ENCODE measurements at places on chromosomes 3 and 15.

DNA sequence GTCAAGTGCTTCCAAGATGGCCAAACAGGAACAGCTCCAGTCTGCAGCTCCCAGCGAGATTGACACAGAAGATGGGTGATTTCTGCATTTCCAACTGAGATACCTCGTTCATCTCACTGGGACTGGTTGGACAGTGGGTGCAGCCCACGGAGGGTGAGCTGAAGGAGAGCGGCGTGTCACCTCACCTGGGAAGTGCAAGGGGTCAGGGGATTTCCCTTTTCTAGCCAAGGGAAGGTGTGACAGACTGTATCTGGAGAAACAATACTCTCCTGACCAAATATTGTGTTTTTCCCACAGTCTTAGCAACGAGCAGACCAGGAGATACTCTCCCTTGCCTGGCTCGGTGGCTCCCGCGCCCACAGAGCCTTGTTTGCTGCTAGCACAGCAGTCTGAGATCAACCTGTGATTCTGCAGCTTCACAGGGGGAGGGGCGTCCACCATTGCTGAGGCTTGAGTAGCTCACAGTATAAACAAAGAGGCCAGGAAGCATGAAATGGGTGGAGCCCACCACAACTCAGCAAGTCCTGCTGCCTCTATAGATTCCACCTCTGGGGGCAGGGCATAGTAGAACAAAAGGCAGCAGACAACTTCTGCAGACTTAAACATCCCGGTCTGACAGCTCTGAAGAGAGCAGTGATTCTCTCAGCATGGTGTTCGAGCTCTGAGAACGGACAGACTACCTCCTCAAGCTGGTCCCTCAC lies 293.5 kb upstream of the SUCLG2 start:
- no peak for DNase-seq

- no peak for DNase-seq
Measured at GRCh38 chr15:38479756-38480155, 25.8 kb downstream of the FAM98B start.

DNA sequence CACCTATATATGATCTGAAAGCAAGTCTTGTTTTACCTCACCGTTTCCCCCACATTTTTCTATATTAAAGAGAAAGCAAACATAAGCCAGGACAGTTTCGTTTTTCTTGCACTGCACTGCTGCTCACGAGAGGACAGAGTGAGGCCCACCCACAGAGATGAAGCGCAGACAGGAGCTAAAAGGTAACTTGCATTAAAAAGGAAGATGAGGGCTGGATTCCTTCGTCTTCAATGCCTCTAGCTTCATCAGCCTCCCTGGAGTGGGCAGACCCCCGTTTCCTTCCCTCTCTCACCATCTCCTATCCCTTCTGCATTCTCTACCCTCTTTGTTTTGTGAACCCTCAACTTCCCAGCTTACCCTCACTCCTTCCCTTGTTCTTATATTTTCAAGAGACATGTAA lies 18.9 kb downstream of the SUMF1 start:
- no peak for DNase-seq

DNA sequence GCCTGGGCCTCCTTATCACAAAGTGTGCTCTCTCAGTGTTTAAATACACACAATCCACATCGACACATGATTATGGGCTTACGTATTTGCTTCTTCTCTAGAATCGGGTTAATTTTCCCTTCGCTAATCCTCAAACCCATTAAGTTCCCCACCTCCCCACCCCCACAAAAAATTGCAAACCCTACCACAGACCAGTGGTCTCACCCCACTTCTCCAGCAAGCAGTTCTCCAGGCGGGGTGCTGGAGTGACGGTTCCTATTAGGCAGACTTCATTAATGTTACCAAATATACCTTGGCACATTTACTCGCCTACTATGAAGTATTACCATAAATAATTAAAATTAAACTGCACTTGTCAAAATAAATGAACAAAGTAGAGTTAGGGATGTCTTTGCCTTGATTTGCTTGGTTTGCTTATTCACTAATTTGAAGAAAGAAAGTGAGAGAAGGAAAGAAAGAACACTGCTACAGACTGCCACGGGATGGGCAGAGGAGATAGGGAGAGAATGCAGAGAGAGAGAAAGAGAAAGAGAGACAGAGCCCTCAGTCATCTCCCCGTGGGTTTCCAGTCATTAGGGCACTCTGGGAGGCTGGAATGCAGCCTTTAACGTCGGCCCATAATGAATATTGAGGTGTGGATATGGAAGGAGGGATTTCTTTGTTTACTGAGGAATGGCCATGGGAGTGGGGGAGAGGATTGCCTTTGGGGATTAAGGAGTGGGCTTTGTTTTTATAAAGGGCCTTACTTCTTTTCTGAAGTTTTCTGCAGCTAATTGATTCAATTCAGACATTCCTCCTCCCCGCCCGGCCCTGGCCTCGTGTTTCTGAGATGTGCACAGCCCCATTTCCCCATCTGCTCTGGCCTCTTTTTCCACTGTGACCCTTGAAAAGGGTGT lies 39.7 kb upstream of the POLG start:
- DNase-seq, result no peak

DNA sequence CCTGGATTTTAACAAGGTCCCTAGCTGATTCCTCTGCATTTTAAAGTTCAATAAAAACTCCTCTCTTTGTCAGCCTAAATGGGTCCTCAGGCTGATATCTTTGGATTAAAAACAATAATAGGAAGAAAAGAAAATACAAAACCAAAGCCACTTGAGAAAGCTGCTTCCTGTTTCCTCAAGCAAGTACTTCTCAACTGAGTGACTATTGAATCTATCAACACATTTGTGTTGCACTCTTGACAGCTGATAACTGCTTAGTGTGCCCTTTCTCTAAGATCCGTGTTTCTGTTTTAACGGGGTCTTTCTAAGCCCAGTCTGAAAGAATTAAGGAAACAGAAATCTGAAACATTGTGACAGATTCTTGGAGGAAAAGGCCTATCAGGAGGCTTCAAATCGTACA lies 410.7 kb downstream of the GRM7 start:
- DNase-seq, result no peak

DNA sequence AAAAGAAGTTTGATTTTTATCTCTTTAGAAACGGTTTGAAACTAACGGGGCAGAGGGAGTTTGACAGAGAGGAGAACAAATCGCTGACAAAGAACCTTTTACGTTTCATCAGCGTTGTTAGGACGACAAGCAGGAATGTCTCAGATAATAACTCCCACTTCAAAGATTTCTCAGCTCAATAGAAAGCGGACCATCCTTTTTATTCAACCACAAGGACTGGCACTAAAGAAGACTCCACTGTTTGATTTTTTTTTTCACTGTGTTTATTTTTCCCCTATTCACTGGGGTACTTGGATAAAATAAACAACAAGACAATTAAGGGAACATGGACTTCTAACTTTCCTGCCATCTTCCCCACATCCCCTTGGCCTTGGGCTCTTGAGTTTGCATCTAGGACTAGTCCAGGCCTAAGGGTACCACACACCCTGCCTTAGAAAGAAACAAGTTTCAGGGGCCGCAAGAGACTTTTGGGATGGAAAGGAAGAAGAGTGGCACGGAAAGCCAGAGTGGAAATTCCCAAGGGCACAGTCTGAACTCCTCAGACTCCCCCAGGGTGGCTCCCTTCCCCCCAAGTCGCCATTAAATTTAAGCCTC lies 19.0 kb downstream of the ZIC4 start:
- DNase-seq, result no peak

DNA sequence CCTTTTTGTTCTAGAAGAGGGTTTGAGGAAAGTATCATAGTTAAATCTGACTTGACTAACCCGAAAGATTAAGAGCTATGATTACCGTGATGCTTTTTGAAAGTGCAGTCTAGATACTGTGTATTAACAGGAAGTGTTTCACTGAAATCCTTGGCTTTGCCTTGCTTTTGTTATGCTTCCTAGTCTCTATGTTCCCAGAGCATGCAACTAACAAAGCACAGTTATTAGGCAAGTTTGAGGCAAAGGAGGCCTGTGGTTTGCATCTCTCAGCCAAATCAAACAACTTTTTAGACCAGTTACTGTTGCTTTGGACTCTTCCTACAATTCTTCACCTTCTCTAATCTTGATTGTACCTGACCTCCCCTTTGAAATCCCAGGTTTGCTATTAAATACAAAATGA lies 3.9 kb downstream of the LXN start:
- DNase-seq, result no peak

DNA sequence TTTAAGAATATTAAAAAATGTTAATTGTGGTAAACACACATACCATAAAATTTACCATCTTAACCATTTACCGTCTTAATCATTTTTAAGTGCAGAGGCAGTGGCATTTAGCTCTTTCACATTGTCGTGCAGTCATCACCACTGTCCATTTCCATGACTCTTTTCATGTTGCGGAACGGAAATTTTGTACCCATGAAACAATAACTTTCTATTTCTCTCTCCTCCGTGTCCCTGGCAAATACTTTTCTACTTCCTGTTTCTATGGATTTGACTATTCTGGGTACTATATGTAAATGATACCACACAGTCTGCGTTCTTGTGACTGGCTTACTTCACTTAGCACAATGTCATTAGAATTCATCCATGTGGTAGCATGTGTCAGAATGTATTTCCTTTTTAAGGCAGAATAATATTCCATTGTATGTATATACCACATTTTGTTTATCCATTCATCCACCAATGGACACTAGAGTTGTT lies 27.9 kb downstream of the AKAP13 start:
- no peak for DNase-seq

DNA sequence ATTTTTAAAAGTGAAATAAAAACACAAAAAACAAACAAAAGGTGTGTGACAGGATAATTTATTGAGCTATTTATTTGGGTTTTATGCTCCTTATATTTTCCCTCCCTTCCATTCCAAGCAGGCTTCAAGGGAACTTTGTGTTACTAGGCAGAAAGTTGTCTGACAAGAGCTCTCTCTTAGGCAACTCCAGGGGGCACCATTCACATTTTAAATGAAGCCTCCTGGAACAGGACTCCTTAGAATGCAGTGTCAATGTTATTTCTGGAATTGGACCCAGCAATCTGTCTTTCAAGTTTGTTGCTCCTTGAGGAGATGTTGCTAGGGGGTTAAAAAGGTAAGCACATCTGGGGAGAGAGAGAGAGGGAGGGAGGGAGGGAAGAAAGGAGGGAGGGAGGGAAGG lies 5.4 kb upstream of the RFX7 start:
- peak; percentile 83 for DNase-seq

GRCh38 chr3:24222165-24222805 lies 272.4 kb downstream of the THRB start:
- DNase-seq, result peak; percentile 40

DNA sequence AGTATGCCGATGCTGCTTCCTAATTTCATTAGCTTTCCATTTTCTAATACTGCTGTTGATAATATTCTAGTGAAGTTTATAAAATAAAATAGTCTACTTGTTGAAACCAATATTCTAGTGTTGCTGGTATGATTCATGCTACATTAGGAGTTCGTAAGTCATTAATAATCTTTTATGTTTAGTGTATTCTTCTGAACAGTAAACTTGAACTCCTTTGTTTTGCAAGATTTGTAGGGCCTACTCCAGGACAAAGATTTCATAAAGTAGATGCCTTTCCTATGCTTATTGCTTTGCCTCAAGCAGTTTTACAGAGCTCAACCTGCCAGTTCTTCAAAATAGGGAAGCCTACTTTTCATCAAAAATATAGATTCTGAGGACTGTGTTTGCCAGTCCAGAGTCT lies 111.5 kb downstream of the RSRC1 start:
- DNase-seq, result no peak

GRCh38 chr3:192128060-192128459 lies 599.3 kb downstream of the FGF12 start:
- DNase-seq, result no peak

- DNase-seq, result no peak
Measured at GRCh38 chr15:66452420-66452819, 45.1 kb downstream of the SNAPC5 start.

- peak; percentile 76 for DNase-seq
Measured at GRCh38 chr15:88274553-88275460, 18.3 kb upstream of the NTRK3 start.

DNA sequence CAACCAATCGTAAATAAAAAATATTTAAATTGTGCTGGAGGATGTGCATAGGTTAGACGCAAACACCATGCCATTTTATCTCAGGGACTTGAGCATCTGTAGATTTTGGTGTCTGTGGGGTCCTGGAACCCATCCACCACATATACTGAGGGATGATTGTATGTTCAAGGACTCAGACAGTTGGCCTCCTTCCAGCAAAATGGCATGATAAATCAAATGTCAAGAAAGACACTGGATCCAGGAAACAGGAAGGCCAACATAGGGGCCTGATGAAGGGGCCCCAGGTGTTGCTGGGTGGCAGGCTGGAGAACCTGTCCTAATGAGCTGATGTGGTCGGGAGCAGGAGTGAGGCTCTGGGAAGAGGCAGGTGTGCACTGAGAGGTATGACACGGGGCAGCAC lies 289.5 kb downstream of the GABRG3 start:
- DNase-seq, result no peak

GRCh38 chr3:16433701-16434151 lies 79.8 kb downstream of the RFTN1 start:
- DNase-seq, result no peak

GRCh38 chr3:130473416-130473815 lies 43.6 kb upstream of the COL6A6 start:
- DNase-seq, result no peak

- peak; percentile 22 for DNase-seq
Measured at GRCh38 chr3:172591876-172592771, 68.9 kb upstream of the TNFSF10 start.

All from myocyte (in vitro differentiated cells).